ENCODE measurements at places on chromosomes 16 and 17.

DNA sequence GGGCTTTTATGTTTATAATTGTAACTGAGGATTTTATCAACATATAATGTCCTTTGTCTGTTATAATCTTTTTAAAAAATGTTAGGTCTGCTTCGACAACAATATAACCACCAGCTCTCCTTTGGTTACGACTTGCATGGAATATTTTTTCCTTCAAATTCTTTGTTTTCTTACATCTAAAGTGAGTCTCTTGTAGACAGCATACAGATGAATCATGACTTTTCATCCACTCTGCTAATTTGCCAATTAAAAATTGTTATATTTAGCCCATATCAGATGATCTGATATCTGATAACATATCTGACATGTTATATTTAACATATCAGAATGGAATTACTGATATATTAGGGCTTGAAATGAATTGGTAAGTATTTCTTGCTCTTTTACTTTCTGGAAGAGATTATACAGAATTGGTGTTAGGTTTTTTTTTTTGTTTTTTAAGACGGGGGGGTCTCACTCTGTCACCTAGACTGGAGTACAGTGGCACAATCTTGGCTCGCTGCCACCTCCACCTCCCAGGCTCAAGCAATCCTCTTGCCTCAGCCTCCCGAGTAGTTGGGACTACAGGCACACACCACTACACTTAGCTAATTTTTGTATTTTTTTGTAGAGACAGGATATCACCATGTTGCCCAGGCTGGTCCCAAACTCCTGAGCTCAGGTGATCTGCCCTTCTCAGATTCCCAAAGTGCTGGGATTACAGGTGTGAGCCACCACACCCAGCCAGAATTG is 27.5 kb downstream of the TBX21 start:
- DNase-seq = no peak

- no peak for DNase-seq
Observed at GRCh38 chr17:73030501-73030921, 62.0 kb downstream of the SLC39A11 start.

DNA sequence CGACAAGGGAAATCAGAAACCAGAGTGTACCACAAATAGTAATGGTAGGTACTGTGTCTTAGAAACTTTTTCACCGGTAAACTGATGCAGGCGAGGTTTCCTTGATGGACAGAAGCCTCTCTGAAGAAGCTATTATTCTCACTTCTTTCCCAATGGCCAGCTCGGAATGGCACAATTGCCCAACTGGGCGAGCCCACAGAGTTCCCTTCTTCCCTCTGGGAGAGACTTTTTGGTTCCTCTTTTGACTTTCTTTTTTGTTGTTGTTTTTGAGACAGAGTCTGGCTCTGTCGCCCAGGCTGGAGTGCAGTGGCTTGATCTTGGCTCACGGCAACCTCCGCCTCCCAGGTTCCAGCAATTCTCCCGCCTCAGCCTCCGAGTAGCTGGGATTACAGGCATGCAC is 16.9 kb downstream of the SLC43A2 start:
- DNase-seq = no peak

GRCh38 chr17:49397586-49397985 is 17.1 kb downstream of the PHB1 start:
- no peak for DNase-seq

Measured in fibroblast of villous mesenchyme (primary cell).